Glutamatergic neuron (in vitro differentiated cells): ENCODE measurements at places on chromosomes 2 and 18. TPM values are rescaled to one million over a fixed set of nuclear protein-coding genes. Genes with fewer than 3 reads are reported as not detected.

MARCO gene
- not detected for total RNA-seq

ASTL gene
- not detected for total RNA-seq

DYNAP gene
- total RNA-seq: not detected

FAM110C gene
- not detected for total RNA-seq

EIF5B gene
- total RNA-seq: 57.4 TPM

ING5 gene
- 38.3 TPM for total RNA-seq

TET3 gene
- total RNA-seq: 92.4 TPM

MYO1B gene
- 129 TPM for total RNA-seq

UGT1A9 gene
- total RNA-seq: not detected

NIF3L1 gene
- total RNA-seq: 19.7 TPM

CEBPZOS gene
- 39.9 TPM for total RNA-seq

MEP1B gene
- total RNA-seq: not detected

MATN3 gene
- 0.32 TPM for total RNA-seq

SMAD4 gene
- 121 TPM for total RNA-seq

SH3RF3 gene
- total RNA-seq: 1.7 TPM

BCL11A gene
- 29.1 TPM for total RNA-seq
